Urinary bladder (tissue), 4 donors: ENCODE measurements at places on chromosomes 3 and 15.

GRCh38 chr3:109899925-109900324 is 562.6 kb upstream of the DPPA4 start:
- no peak for DNase-seq

GRCh38 chr3:10416730-10417300 is 88.6 kb downstream of the ATP2B2 start:
- DNase-seq = no peak

DNA sequence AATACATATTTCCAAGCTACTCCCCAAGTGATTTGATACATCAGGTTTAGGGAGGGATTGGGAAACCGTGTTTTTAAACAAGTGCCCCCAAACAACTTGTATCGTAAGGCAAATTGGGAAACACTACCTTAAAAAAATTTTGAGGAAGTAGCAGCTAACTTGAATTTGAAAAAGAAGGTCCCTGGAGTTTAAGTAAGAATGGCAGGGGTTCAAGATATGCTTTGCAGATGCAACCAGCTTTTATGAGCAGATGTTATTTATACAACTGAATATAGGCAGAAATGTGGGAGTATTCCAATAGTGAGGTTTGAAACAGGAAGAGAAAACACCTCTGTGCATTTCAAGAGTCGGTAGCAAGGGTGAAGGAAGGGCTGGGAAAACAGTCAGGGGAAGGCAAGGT is 139.6 kb downstream of the IL20RB start:
- no peak for DNase-seq

GRCh38 chr3:129004639-129005295 is 3.7 kb downstream of the EFCC1 start:
- no peak for DNase-seq

- DNase-seq = no peak
Observed at GRCh38 chr3:145776782-145777408, 384.1 kb downstream of the PLOD2 start.

- no peak for DNase-seq
Observed at GRCh38 chr3:50572158-50572557, 2.8 kb downstream of the HEMK1 start.

GRCh38 chr3:33658039-33658438 is 60.0 kb downstream of the CLASP2 start:
- DNase-seq = no peak

DNA sequence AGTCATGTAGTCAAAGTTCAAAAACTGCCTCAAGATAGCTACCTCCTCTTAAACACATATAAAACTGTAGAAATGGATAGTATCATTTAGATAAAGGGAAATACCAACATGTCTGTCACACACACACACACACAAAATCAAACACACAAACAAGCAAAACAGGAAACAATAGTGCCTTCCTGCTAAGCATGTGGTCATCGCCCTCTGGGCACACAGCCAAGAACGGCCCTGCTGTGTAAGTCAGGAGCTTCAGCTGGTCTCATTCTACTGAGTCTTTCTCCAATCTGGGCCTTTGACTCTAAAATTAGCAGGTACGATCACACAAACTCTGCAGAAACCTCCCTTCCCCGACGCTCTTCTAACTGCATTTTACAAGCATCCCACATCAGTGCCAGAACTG is 272.2 kb upstream of the CHRNA7 start:
- DNase-seq = no peak

- DNase-seq = no peak
Observed at GRCh38 chr3:46931631-46932331, 44.8 kb downstream of the CCDC12 start.

- no peak for DNase-seq
Observed at GRCh38 chr15:96312641-96313335, 17.7 kb upstream of the NR2F2 start.

DNA sequence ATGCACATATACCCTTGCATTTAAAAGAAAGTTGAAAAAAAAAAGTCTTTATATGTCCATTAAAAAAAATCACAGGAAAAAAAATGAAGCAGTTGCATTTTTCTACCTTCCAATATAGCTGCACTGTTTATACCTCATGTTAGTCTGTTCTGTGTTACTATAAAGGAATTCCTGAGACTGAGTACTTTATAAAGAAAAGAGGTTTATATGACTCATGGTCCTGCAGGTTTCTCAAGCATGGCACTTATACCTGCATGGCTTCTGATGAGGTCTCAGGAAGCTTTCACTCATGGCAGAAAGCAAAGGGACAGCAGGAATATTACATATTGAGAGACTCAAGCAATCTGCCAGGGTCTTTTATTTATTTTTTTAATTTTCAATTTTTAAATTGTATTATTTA is 277.2 kb upstream of the BCHE start:
- DNase-seq = no peak

- no peak for DNase-seq
Observed at GRCh38 chr3:151182349-151183079, 20.5 kb downstream of the GPR171 start.

DNA sequence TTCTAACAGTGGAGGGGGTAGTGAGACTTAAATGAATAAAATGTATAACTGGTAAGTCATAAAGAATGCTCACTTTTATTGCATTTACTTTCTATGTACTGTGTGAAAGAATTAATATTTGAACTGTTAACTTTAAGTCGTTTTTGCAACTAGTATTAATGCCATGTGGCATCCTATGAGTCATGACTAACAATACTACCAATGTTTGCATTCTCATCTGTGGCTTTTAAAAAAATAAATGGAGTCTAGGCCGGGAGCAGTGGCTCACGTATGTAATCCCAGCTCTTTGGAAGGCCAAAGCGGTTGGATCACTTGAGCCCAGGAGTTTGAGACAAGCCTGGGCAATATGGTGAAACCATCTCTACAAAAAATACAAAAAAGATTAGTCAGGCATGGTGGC is 5.2 kb downstream of the C3orf49 start:
- no peak for DNase-seq

GRCh38 chr3:23999012-23999641 is 54.0 kb downstream of the NR1D2 start:
- no peak for DNase-seq

- peak; percentile 49 for DNase-seq
Observed at GRCh38 chr3:42159706-42160472, 68.7 kb downstream of the TRAK1 start.

DNA sequence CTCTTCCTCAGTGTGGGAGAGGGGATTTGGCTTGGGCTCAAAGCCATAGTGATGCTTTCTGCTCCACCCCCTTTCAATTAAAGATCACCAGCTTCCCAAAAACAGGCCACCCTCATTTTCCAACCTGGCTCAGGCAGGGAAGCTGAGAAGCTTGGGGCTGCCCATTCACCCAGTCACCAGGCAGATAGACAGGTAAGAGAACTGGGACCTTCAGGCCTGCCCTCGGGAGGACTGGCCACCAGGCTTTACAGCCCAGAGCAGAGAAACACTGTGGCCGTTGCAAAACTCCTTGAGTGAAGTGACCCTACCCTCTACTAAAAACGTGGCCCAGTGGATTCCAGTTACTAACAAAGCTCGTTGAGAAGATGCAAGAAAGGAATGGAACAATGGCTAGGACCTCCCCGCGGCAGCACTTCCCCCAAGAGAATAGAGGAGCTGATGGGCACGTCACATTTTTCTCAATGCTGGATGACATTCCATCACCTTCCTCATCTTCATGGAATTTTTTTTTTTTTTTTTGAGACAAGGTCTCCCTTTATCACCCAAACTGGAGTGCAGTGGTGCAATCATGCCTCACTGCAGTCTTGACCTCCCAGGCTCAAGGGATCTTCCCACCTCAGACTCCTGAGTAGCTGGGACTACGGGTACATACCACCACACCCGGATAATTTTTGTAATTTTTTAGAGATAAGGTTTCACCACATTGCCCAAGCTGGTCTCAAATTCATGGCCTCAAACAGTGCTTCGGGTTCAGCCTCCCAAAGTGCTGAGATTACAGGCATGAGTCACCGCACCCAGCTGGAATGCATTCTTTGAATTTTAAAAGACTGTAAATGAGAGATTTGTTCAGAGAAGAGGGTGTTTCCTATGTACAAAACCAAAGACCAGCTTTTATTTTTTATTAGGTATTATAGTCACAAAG is 37.9 kb downstream of the LIPC start:
- DNase-seq = no peak

GRCh38 chr3:160921020-160921635 is 165.1 kb downstream of the PPM1L start:
- DNase-seq = no peak

- DNase-seq = no peak
Observed at GRCh38 chr3:20490996-20491395, 305.0 kb upstream of the SGO1 start.

DNA sequence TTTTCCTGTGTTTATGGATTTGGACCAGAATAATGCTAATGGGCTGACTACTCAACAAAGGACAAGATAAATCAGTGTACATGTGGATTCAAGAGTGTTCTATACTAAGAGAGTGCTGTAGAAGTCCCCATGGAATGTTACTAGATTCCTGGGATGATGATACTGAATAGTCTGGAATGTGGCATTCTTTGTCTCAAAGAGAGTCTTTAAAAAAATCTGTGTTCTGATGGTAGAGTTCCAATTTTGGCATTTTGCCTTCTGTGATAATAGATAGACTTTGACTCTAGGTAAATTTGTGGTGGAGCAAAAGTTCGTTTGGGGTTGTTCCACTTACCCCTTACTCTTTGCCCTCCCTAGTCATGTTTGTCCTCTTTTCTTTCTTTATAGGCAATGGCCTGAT is 43.7 kb downstream of the NMD3 start:
- DNase-seq = no peak

DNA sequence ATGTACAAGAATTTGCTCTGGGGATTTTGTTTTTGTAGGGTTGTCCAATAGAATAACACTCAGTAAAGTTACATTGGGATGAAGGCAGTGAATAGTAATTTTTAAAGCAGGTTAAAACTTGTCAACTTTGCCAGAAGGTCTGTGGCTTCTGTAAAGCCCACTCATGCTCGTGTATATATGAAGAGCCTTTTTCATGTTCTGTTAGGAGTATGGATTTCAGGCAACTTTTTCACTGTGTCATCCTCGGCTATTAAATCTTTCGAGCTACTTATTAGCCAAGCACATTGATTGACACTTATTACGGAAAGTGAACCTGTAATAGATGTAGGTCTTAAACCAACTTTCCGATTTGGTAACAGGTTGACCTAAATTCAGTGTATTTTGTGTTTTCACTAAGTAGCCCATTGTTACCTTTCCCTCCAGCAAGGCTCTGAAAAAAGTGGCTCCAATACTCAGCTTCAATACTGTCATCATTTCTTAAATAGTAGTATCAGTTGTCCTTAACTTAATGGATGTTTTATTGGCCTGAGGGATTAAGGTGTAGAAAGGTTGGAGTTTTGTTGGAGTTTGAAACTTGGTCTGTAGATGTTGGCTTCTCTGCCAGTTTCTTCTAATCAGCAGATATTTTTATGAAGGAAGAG is 1.7 kb downstream of the PAK2 start:
- DNase-seq = no peak

GRCh38 chr3:12838179-12838965 is 3.0 kb downstream of the RPL32 start:
- DNase-seq = no peak
